ENCODE measurements at places on chromosomes 7 and 10.

GRCh38 chr10:17061418-17061817 is 68.2 kb downstream of the CUBN start:
- no peak for DNase-seq

DNA sequence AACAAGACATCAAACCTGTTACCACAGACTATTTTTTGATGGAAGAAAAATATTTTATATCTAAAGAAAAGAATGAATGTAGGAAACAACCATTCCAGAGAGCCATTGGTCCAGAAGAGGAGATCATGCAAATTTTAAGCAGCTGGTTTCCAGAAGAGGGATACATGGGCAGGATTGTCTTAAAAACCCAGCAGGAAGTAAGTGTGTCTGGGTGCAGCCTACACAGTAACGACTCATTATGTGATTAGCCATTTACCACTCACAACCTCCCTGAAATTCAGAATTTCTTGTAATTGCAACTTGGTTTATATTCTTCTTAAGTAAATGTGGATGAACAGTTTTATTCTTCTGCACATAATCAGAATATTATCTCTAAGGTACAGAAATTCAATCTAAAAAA is 46.2 kb downstream of the NOC3L start:
- DNase-seq = no peak

DNA sequence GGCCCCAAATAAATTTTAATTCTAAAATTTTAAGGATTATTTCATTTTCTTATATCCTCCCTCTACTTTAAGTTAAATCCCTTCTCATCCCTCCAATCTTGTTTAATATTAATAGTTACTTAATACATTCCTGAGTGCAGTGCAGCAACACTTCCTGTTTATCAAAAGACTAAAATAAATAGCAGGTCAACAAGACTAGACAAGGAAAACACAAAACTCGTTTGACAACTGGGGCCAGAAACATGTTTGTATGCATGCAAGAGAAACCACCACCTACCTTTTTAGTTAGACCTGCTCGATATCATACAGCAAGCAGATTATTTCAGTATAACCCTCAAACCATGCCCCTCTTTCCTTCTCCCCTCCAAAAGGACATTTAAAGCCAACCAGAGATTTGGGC is 95.8 kb downstream of the PARD3 start:
- DNase-seq = no peak

- no peak for DNase-seq
Observed at GRCh38 chr7:78690174-78690573, 763.3 kb downstream of the MAGI2 start.

DNA sequence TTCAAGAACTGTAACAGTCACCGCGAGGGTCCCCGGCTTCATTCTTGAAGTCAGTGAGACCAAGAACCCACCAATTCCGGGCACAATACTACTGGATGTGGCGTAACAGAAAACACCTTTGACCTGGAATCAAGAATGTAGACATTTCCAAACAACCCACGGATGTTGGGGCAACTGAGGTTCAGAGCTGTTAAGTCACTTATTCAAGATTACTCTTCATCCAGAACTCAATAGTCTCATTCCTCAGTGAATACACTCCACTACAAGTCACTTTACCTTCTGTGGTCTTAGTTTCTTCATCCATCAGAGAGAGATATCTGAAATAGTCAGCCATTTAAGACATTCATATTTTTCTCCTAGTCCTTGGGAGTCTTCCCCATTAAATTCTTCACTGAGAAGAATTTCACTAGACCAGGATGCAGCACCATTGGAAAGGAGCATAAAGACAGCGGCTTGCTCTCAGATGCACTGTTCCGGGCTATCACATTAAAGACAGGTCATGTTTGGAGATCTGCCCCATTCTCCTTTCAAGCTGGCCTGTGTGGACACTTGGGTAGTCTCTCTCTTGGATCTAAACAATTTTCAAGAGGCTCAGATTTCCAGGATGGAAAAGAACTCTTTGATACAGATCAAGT is 32.3 kb upstream of the ARID5B start:
- no peak for DNase-seq

- DNase-seq = no peak
Observed at GRCh38 chr10:114038819-114039218, 4.8 kb upstream of the ADRB1 start.

GRCh38 chr7:146788008-146788407 is 671.4 kb downstream of the CNTNAP2 start:
- DNase-seq = no peak

GRCh38 chr7:151243408-151244195 is 4.9 kb downstream of the SMARCD3 start:
- no peak for DNase-seq

DNA sequence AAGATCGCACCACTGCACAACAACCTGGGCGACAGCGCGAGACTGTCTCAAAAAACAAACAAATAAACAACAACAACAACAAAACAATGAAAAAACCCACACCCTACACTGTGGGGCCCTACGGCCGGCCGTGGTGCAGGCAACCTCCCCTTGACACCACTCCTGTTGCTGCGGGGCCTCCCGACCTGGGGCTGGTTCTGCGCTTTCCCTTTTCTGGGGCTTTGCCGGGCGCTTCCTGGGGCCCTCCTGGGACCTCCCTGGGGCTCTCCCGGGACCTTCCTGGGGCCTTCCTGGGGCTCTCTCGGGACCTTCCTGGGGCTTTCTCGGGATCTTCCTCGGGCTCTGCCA is 46.6 kb downstream of the INSIG1 start:
- DNase-seq = no peak

DNA sequence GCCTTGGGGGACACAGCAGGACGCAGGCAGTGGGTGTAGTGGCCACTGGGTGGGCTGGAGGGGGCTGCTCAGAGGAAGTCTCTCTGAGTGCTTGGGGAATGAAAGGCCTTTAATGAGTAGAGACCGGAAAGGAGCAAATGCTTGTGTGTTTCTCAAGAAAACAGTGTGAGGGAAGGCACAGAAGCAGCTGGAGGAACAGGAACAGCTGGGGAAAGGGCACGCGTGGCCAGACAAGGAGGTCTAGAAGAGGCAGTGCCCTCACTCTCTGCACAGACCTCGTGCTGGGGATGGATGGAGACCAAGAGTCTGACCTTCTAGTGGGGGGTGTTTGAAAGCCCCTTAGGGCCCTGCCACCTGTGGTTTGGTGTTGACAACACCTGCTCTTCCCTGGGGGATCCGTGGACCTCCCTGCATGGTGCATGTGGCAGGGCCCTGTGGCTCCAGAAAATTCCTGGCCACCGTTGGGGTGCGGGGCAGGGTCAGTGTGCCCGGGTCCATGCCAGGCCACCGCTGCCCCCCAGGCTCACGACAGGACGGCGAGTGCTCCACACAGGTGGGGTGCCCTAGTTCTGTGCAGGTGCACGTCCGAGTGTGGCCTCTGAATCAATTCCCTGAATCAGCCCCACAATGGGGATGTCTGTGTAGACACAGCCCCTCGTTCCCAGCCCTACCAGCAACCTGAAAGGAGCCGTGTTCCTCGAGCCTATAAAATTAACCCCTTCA is 25.9 kb upstream of the FAM20C start:
- DNase-seq = no peak

DNA sequence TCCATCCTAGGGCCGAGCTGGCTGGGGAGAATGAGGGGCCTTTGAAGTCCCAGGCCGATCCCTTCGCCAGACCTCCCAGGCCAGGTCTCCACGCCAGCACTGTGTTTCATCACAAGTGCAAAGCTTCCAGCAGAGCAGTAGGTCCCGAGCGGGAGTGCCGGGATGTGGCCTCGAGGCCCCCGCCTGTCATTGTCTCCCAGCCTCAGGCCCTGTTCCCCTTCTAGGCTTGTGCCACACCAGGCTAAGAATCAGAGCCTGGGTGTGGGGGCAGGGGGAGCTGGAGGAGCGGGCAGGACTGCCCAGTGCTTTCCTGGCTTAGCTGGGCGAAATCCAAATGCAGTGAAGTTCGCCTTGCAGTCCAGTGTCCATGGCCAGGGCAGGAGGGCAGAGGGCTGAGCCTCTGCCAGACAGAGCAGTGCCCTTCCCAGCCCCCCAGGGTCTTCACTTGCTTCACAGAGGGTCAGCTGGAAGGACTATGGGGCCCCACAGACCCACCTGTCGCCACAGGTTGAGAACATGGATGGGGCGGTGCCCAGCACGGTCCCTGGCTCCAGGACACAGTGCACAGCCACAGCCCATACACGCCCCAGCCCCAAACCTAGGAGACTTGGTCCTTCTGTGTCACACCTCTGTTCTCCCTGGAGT is 20.2 kb upstream of the PFKFB3 start:
- no peak for DNase-seq

GRCh38 chr7:31100445-31100844 is 48.3 kb downstream of the ADCYAP1R1 start:
- no peak for DNase-seq

DNA sequence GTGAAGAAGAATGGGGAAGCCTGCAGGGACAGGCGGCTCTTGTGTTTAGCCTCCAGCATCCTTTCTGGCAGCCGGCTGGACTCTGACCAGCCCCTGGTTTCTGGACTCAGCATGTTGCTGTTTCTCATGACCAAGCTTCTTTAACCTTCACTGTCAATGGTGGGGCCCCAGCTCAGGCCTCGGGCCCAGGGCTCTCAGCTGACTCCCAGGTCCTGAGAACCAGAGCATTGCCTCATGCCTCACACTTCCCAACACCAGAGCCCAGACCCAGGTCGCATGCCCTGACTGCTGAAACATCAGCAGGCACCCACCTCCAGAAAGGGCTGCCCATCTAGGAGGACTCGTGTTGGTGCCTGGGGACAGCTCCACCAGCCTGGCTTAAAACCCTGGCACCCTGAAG is 34.8 kb upstream of the FGFR2 start:
- DNase-seq = no peak

DNA sequence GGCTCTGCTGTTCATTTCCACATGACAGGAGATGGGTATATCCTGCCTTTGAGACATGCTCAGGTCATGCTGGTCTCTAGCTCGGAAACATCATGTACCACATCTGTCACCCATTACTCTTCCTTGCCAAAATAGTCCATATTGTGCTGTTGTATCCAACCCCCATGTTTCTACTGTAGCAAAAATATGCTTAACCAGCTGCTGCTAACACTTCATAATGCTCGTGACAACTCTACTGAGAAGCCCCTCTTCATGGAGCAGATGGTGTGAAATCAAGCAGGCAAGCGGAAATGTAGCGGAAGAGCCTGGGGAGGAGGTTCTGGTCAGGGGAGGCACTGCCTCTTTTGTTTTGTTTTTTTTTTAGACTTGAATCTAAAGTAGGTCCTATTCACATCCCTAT is 82.9 kb downstream of the NPY start:
- no peak for DNase-seq

DNA sequence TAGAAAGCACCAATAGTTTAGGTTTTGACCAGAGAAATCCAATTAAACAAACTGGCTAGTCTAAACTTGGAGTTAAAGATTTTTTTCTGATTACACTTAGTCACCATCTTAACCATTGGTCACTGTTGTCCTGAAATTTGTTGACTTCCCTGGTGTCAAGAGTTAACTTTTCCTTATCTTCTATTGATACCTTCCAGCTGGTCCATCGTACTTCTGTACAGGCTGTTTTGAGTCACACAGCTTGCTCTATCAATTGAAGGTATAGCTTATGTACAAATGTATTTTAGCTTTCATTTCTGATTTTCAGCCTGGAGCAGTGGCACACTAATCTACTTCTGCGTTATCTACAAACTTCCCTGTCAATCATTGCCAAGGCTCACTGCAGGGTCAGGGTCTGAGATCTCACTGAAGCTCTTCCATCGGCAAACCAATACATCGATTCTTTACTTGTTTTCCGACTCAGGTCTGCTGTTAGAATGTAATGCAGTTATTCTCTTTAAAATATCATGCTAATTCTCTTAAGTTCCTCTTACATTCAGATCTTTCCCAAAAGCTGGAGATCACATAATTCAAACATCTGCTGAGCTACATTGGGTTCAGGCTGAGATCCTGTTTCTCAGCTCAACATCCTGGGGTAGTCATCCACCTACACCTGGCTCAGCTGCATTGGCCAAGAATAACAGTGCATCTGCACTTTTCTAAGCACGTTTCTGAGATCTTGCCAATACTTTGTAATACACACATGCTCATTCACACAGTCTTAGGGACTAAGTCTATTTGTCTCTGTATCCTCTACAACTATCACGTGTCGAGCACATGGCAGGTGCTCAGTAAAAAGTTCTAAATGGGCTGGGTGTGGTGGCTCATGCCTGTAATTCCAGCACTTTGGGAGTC is 11.3 kb downstream of the MRPS33 start:
- no peak for DNase-seq

- DNase-seq = no peak
Observed at GRCh38 chr7:139896831-139897230, 67.8 kb downstream of the TBXAS1 start.

DNA sequence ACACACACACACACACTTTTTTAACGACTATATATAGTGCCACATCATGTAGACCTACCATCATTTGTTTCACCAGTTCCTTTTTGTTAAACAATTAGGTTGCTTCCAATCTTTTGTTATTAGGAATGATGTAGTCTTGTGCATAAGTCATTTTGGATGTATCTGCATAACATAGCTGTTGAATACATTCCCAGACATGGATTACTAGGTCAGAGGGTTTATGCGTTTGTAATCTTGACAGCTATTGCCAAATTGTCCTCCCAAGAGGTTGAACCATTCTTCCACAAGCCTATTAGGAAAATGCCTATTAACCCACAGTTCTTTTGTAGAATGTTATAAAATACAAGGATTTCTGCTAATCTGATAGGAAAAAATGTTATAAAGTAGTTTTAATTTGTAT is 87.3 kb downstream of the PALS2 start:
- no peak for DNase-seq

- peak; percentile 41 for DNase-seq
Observed at GRCh38 chr7:6614953-6615722, at the start of gene ZNF853. ZNF853 (plus strand) TSS chr7:6615610; CDS start chr7:6616175, 565 bp downstream.

DNA sequence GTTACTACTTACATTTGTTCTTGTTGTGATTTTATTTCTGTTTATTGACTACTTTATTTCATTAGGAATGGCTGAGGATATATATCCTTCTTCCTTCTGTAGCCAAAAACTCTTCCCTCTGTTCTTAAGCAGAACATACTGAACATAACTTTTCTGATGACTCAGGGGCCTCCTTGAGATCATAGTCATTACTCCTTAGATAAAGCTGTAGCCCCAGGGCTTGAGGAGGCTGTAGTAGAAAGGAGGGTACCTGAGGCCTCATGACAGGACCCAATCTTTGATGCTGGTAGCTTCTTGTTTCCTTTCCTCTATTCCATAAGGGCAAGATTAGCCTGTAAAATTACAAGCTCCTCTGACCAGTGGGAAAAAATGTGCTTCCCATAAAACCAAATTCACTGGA is 41.2 kb upstream of the FGFR2 start:
- no peak for DNase-seq

All from nucleus accumbens (tissue), 56 donors.